ENCODE measurements at places on chromosomes 2 and 18. TPM values are rescaled to one million over a fixed set of nuclear protein-coding genes. Genes with fewer than 3 reads are reported as not detected.
A peak's percentile ranks its signal among the peaks of the same experiment; 100 is the strongest.

Gene CAPN14
- total RNA-seq: under 0.01 TPM

Gene LTBP1
- 94.7 TPM for total RNA-seq

Gene STK16
- total RNA-seq: 20.8 TPM

Gene BCL11A
- total RNA-seq: 8.8 TPM

Gene RASGRP3
- 5.1 TPM for total RNA-seq

Gene CDH7
- total RNA-seq: not detected

Gene CD8B2
- total RNA-seq: 0.07 TPM

Gene CASP10
- total RNA-seq: 1.8 TPM

Gene PFN4
- total RNA-seq: 0.95 TPM

Gene NEB
- under 0.01 TPM for total RNA-seq

- DNase-seq: no peak
- H3K27ac ChIP-seq: no peak overlapping the region
- no peaks in the 10 kb centered on the region for H3K4me1 ChIP-seq
- H3K27me3 ChIP-seq: no peaks in the 10 kb centered on the region
Observed at GRCh38 chr2:15133461-15133860, 427.7 kb downstream of the NBAS start.

DNA sequence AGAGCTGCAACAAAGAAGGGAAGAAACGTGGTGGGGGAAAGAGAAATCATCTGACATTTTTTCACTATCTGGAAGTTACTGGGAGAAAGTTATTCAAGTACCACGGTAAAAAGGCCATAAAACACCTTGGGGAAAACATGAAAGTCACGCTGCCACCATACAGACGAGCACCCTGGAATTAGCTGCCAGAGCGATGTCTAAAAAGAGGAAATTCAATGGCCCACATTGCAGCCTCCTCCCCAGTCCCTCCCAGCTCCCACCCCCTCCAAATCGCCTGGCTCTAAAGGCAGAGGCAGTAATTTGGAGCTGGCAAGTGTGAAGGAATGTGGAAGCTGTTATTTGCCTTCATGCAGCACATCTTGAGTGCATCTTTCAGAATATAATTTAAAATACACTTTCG lies 192.0 kb downstream of the ALK start:
- no peak for DNase-seq
- H3K4me3 ChIP-seq: no peak overlapping the region
- no peaks in the 10 kb centered on the region for H3K27me3 ChIP-seq
- no peak overlapping the region for H3K27ac ChIP-seq

DNA sequence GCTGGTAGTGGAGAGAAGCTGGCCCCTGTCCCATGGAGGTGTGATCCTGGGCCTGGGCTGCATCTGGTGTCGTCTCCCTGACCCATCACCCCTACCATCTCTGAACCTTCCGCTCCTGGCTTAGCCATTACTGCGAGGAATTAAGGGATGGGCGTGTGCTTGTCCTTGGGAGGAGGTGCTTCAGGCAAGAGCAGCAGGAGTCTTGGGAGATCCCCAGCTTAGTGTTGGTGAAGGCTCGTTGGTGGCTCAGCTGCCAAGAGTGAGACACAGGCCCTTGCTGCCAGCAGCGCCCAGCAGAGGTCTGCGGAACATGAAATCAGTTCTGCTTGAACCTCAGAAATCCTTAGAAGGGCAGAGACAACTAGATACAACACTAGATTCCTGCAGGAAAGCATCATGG lies 59.9 kb upstream of the TGFA start:
- no peaks in the 10 kb centered on the region for H3K36me3 ChIP-seq
- no peaks in the 10 kb centered on the region for H3K27me3 ChIP-seq
- no peaks in the 10 kb centered on the region for H3K4me1 ChIP-seq
- no peak for DNase-seq

DNA sequence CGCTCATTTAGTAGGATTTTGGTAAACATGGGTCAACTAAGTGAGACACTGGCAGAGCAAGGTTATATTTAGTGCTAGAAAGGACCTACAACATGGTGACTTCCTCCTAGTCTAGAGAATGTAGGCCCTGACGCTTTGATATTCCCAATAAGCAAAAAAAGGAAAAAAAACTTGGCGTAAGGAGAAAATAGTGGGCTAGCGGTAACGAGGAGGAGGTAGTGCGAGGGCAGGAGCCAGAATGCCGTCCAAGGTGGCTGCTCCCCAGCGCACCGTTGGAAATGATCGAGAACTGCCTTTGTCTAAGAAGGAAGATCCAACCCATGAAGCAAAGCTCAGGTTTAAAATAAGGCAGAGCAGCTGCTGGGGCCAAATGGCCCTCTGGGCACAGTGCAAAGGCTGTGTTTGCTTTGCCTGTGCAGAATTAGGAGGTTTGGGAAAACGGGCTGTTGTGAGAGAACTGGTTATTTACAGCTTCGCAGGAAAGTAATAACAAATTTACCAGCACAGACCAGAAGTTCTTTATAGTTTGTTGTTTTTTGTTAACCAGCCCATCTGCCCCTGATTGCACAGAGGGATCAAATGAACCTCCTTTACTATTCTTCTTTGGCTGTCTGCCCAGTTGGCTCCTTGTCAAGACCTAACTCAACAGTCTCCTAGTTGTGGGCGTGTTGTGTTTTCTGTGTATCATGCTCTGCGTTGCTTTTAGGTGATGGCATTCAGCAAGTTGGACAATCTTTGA lies 86.6 kb downstream of the ITGB1BP1 start:
- DNase-seq: peak; percentile 87
- peak overlapping the region; percentile 61 for H3K27ac ChIP-seq
- no peaks in the 10 kb centered on the region for H3K27me3 ChIP-seq
- H3K4me1 ChIP-seq: no peaks in the 10 kb centered on the region

DNA sequence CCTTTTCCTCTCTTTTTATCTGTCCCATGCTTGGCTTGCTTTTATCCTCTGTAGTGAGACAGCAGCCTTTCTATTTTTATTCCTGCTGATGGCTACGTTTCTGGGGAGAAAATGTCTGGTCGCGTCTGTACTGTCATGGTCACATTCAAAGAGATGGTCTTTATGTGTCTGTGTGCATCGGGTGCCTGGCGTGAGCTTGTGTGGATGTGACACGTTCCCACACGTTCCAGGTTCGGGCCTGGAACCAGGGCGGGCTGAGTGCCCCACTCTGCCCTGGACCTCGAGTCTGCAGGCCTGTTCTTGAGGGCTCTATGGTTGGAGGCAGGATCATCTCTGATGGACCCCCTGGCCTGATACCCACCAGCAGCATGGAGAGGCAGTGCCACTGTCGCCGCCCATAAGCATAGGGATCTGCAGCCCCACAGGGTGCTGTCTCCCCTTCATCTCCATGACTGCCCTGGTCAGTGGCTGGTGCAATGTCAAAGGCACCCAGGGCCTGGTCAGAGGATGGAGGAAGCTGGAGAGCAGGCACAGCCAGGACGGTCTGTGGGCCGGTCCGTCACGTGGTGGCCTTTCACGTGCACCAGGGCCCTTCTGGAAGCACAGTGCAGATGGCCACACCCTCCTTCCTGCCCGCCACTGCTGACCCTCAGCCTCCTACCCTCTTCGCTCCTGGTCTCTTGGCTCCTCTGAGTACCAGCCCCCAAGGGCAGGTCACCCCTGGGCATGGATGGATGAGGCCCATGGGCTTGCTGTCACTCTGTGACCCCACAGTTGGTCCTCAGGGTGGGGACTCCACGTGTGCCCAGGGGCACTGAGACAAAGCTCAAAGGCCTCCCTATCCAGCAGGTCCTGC lies 149.2 kb upstream of the TWIST2 start:
- DNase-seq: no peak
- no peaks in the 10 kb centered on the region for H3K27me3 ChIP-seq
- peak overlapping the region; percentile 64 for H3K27ac ChIP-seq
- no peaks in the 10 kb centered on the region for H3K36me3 ChIP-seq
- H3K4me1 ChIP-seq: no peaks in the 10 kb centered on the region

GRCh38 chr18:70554854-70555445 lies 266.1 kb downstream of the SOCS6 start:
- no peak overlapping the region for H3K4me3 ChIP-seq
- H3K4me1 ChIP-seq: no peaks in the 10 kb centered on the region
- H3K27me3 ChIP-seq: no peaks in the 10 kb centered on the region
- no peak overlapping the region for H3K27ac ChIP-seq
- no peak for DNase-seq

- H3K4me3 ChIP-seq: no peak overlapping the region
- no peak for DNase-seq
- H3K27ac ChIP-seq: no peak overlapping the region
Observed at GRCh38 chr2:97546711-97547110, 43.0 kb downstream of the ANKRD36B start.

DNA sequence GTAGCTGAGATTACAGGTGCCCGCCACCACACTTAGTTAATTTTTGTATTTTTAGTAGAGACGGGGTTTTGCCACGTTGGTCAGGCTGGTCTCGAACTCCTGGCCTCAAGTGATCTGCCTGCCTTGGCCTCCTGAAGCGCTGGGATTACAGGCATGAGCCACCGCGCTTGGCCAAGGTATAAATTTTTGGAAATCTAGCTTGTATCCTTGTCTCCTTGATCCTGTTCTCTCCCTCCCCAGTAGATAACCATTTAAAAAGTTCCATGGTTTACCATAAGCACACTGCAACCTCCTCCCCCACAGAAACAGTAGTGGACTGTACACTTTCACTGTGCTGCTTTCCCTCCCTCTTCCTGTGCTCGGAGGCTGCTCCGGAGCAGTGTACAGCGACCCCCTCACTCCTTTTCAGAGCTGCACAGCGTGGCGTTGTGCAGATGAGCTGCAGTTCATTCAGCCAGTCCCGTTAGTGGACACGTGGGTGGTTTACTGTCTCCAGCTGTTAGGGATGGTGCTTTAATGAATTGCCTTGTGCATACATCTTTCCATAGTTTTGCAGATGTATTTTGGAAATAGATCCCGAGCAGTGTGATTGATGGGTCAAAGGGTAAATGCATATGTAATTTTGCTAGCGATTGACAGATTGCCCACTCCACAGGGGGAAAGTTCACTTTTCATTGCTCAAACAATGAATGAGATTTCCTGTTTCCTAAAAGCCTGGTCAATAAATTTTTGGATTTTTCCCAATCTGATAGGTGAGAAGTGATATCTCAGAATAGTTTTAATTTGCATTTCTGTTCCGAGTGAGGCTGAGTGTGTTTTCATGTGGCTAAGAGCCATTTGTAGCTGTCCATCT lies 14.8 kb downstream of the ASB1 start:
- no peak overlapping the region for H3K4me3 ChIP-seq
- no peaks in the 10 kb centered on the region for H3K36me3 ChIP-seq
- no peaks in the 10 kb centered on the region for H3K27me3 ChIP-seq
- no peak overlapping the region for H3K27ac ChIP-seq

DNA sequence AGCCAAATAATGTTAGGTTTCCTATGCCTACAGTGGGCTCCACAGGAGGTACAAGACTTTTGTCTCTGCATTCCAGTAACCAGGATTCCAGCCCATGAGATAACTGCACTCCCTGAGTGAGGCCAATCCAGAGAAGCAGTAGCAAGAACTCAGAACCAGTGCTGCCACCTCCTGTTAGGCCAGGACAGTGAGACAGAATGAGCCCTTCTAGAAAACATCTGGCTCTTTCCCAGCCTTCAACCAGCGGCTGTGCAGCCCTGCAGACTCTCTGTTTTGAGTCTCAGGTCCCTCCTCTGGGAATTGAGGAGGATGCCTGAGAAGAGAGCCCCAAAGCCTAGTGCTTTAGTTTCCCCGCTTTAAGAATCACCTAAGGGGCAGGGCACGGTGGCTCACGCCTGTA lies 44.2 kb downstream of the ARID5A start:
- no peaks in the 10 kb centered on the region for H3K4me1 ChIP-seq
- no peaks in the 10 kb centered on the region for H3K36me3 ChIP-seq
- H3K27ac ChIP-seq: no peak overlapping the region
- no peak overlapping the region for H3K4me3 ChIP-seq

GRCh38 chr18:76453932-76454331 lies 41.1 kb downstream of the ZNF516 start:
- no peak overlapping the region for H3K4me3 ChIP-seq
- peaks cover 15% of the 10 kb centered on the region for H3K4me1 ChIP-seq
- H3K27ac ChIP-seq: peak overlapping the region; percentile 7
- no peak for DNase-seq
- no peaks in the 10 kb centered on the region for H3K27me3 ChIP-seq
- H3K36me3 ChIP-seq: no peaks in the 10 kb centered on the region

DNA sequence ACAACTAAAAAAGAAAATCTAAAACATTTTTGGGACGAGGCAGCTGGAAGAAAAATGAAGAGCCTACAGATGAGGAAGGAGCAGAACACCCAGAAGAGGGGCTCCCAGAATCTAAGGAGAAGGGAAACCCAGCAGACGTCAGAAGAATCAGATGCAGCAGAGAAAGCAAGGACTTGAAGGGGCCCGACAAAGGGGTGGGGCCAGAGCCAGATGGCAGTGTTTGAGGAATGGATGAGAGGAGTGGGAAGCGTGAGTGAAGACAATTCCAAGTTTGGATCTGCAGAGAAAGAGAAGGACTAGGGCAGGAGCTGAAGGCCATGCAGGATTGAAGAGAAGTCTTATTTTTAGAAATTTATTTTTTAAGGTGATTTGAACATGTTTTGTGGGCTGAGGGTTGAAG lies 19.3 kb downstream of the PTMA start:
- no peaks in the 10 kb centered on the region for H3K4me1 ChIP-seq
- H3K27me3 ChIP-seq: no peaks in the 10 kb centered on the region
- no peak overlapping the region for H3K27ac ChIP-seq
- no peak for DNase-seq
- H3K36me3 ChIP-seq: no peaks in the 10 kb centered on the region

- DNase-seq: no peak
- no peaks in the 10 kb centered on the region for H3K36me3 ChIP-seq
- no peaks in the 10 kb centered on the region for H3K4me1 ChIP-seq
- no peak overlapping the region for H3K27ac ChIP-seq
Observed at GRCh38 chr2:173483137-173483536, 128.5 kb downstream of the CDCA7 start.

GRCh38 chr2:233487748-233488345 lies 78.7 kb downstream of the USP40 start:
- H3K4me1 ChIP-seq: no peaks in the 10 kb centered on the region
- no peaks in the 10 kb centered on the region for H3K27me3 ChIP-seq
- H3K4me3 ChIP-seq: no peak overlapping the region
- no peak overlapping the region for H3K27ac ChIP-seq
- no peaks in the 10 kb centered on the region for H3K36me3 ChIP-seq

- H3K4me1 ChIP-seq: no peaks in the 10 kb centered on the region
- H3K36me3 ChIP-seq: no peaks in the 10 kb centered on the region
- H3K4me3 ChIP-seq: no peak overlapping the region
- no peak overlapping the region for H3K27ac ChIP-seq
Observed at GRCh38 chr2:208999911-209000310, 423.9 kb upstream of the MAP2 start.

- H3K4me1 ChIP-seq: no peaks in the 10 kb centered on the region
- H3K36me3 ChIP-seq: no peaks in the 10 kb centered on the region
- no peak overlapping the region for H3K27ac ChIP-seq
Observed at GRCh38 chr2:231655488-231655887, 52.8 kb upstream of the PTMA start.

DNA sequence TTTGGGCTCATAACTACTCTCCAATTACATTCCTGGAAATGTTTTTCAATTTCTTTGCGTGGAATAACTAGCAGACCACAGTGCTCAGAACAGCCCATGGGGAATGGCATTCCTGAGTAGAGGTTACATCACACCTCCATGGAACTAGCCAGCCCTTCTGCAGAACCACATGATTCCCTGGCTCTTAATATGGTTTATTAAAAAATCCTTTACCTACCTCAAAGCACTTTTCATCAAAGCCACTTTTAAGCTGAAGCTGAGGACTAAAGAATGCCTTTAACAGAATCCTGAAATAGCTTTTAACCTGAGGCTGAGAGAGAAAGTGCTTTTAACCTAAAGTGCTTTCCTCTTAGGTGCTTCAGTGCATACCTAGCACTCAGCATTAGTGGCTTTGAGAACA lies 376.3 kb downstream of the ARHGAP15 start:
- H3K36me3 ChIP-seq: no peaks in the 10 kb centered on the region
- no peak for DNase-seq
- H3K27me3 ChIP-seq: no peaks in the 10 kb centered on the region
- no peak overlapping the region for H3K4me3 ChIP-seq
- H3K4me1 ChIP-seq: no peaks in the 10 kb centered on the region

Measured in uterus (tissue), 4 donors.